ENCODE measurements at places on chromosomes 5 and 9.

- no peak for DNase-seq
These were observed 734 bp downstream of the KIF27 start for GRCh38 chr9:83920469-83920926.

- no peak for DNase-seq
These were observed 24.0 kb upstream of the MAP3K1 start for GRCh38 chr5:56791396-56791795.

DNA sequence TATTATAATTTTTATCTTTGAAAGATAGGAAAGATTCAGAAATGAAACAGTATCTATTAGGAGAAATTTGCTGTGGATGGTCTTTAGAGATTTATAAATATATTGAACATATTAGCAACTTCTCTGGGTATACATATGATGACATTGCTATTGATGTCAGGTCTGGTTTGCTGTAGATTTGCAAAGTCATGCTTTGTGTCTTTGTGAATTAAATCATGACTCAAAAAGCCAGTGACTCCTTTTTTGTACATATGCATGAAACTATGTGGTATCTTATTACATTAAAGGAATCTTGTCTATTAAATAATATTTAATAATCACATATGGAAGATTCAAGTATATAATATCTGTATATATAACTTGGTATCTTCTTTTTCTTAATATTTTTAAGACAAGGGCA, 141.9 kb downstream of the ST8SIA4 start:
- DNase-seq, result no peak

DNA sequence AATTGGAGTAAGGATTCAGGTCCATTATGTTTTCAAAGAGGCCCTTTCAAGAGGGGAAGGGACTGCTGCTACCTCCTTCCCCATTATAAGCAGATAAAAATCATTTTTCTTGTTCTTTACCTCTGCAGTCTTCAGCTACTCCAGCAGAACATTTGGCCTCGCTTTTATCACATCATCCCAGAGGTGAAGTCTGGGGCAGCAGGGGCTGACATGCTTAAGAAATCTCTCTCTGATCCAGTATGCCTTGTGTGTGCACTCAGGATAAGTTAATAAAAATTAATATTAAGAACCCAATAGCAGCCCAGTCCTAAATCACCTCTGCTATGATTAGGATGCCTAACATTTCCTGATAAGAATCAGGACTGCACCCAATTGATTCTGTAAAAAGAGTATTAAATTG, 306.9 kb upstream of the NREP start:
- DNase-seq, result no peak

DNA sequence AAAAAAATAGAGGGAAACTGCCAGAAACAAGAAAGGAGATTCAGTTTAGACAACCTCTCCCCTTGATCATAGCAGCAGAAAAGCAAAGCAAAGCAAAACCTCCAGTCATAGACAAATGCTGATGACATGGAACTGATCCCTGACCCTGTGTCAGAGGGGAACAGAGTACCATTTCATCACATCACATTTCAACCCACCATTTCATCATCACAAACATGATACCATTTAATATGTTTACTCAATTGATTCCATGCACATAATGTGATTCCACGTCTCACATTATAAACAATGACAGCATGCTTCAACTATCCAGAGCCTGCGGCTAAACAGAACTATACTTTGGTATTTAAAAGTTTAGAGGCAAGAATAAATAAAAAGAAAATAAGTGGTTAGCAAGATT, 28.7 kb upstream of the ACOT12 start:
- no peak for DNase-seq

GRCh38 chr9:114462791-114463190, 42.5 kb downstream of the WHRN start:
- no peak for DNase-seq

GRCh38 chr9:122819326-122819725, 9.1 kb downstream of the PDCL start:
- DNase-seq, result no peak

GRCh38 chr5:159441441-159441840, 111.2 kb upstream of the IL12B start:
- DNase-seq, result no peak

- DNase-seq, result no peak
These were observed 33.4 kb downstream of the PRRC1 start for GRCh38 chr5:127550652-127551409.

GRCh38 chr5:114360816-114361723, 800 bp upstream of the KCNN2 start:
- peak; percentile 74 for DNase-seq

DNA sequence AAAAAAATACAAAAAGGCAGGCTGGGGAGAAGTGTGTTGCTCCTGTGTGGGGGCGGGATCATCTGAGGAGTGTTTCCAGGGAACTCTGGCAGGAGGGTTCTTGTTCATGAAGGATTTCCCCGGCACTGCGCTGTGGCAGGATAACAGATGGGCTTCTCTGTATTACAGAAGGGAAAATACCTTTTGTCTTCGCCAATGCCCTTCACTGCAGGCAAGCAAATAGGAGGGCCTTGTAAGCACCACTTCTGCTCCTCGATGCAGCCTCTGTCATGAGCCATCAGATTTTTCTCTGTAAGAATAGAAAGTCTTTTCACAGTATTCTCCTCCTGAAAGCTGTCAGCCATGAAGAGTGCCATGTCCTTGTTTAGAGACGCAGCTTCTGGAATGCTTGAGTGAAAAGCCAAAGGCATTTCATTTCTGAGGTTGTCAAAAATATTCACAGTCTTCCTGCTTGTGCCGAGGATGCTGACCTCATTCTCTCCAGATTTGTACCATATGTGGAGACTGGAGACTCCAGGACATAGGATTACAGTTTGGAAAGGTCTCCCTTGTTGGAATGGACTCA, 294.0 kb downstream of the YTHDC2 start:
- no peak for DNase-seq

DNA sequence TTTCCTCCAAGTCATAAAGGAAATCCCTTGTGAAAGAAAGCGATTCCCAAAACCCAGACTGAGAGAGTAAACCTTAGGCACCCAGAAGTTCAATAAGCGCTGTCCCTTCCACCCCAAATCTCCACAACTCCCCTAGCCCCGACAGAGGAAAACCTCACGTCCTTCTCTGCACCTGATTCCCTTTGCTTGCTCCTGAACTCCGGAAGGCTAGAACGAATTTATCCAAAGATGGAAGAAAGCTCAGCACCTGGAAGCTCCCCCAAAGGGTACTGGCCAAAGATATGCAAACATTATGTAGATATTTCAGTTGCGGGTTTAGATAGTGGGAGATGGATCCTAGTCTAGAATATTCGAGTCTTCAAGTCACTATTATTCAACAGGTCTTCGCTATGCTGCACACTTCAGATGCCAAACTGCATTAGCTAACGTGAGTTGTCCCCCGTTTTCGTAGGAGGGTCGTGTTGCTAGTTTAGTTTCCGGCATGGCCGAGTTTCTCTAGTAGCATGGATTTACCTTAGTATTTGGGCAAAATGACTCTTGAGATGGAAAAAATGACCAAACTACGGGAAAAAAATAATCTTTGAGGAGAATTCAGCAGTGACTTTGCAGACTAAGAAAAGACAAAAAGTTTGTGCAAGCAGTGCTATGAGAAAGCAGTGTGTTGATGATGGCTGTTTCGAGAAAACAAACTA, 27.7 kb downstream of the NR2F1 start:
- no peak for DNase-seq

DNA sequence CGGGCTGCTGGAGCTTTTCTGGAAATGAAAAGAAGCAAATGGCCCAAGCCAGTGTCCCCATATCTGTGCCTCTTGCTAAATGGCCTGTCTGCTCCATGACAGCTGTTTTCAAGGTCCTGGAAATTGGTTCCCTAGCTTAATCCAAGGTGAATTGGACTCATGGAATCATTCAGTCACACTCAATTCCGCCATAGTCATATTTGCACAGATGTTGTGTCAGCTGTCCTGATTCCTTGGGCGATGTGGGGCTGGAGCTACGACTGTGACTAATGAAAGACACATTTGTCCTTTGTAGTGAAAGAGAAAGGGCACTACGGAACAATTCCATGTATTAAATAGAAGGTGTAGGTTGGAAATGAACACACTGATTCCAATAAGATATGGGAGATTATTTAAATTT, 102.9 kb upstream of the MEGF10 start:
- no peak for DNase-seq

Measured in progenitor cell of endocrine pancreas (in vitro differentiated cells).